ENCODE measurements at places on chromosomes 13 and 19.

DNA sequence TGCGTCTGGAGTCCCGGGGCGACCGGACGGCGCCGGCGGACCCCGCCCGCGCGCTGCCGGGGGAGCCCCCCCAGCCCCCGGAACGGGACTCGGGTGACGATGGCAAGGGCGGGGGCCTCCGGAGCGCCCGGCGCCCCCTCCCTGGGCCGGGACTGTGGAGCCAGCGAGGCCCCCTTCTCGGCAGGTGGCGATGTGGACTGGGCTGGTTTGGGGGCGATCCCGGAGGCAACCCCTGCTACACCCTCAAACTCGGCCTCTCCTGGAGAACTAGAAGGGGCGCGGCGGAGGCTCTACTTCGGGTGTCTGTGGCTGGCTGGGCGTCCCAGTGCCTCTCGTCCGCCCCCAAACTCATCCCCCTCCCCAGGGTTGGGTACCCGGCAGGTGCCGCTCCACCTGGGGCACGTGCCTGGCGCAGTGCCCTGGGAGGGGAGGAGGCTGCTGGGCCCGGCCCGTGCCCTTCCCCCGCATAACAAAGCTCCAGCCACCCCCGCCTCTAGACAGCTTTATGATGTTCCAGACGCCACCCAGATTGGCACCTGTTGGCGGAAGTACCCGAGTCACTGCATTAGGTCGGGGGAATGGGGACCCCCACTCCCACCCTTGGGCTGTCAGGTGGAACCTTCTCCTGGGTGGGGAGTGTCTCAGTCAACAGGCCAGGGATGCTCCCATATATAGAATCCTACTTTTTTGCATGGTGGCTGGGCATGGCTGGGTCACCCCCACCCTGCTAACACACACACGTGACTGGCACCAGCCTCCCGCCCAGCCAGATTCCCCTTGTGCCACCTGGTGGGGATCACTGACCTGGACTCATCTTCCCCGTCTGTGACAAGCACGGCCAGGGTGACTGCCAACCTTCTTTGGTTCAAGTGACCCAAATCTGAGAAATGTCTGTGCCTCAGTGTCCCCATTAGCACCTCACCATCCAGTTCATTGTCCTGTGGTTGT, 722 bp downstream of the PKN1 start:
- DNase-seq, result no peak

DNA sequence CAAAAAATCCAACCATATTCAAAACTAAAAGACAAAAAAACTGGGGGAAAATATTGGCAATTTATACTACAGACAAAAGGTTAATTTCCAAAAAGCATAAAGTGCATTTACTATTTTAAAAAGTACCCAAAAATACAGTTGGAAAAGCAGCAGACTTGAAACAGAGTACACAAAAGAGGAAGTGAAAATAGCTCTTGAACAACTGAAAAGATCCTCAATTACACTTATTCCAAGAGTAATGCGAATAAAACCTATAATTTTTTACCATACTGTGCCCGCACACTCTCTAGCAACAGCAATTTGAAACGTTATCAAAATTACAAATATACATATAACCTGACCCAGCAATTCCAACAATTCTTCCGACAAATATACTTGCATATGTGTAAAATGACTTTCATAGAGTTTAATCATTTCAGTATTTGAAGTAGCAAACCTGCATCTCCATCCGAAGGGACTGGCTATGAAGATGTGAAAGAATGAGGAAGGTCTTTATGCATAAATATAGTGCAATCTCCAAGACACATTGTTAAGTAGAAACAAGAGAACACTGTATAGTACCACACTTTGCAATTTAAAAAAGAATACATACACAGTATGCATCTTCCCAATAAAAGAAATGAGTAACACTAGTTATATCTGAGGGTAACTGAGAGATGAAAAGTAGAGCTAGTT, 25.4 kb downstream of the ALG5 start:
- DNase-seq, result no peak

- DNase-seq, result no peak
These were observed at the start of gene GGN for GRCh38 chr19:38387550-38388348. Gene GGN, minus strand, starts transcription at chr19:38388034. Its CDS starts 773 bp downstream, at chr19:38387261.

DNA sequence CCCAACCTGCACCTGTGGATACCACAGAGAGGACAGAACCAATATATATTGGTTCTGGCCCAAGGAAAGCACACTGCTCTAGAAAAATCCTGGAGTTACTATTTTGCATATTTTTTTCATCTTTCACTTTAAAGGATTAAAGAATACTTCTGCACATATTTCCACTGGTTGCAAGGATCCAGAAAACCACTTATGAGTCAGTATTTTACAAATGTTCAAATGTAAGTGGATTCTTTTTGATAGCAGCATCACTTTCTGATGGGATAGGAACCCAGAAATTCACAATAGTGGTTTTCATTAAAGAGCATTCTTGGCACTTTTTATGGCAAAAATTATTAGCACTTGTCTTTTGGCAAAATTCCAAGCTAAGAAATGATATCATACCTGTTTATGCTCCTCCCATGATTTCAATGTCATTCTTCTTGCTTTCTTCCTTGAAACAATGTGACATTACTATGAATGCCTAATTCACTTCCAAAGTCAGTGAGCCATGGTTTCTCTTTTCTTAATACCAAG, 38.2 kb downstream of the MZT1 start:
- no peak for DNase-seq

DNA sequence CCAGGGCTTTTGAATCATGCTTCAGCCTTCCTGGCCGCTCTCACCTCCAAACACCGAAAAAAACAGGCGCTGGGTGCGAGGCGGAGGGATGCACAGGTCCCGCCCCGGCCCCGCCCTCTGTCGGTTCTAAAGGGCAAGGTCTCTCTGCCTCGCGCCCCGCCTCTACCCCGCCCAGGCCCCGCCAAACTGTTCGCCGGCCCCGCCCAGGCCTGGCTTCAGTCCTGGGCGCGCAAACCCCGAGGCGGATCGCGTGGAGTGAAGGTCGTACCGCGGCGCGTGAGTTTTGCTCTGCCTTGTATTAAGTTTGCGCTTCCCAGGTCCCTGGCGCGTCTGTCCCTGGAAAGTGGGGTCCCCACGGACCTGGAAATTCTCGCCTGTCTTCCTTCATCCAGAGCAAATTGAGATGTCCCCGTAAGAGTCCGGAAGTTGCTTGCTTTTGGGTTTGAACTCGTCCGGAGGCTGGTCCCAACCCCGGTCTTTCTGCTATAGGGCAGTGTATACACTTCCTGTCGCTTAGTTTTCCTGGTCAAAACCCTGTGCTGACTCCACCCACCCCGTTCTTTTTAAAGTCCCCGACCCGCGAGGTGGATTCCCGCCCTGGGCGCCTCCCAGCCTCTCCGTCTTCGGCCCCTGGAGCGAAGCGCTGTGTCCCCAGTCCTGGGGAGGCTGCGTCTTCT, 8.4 kb downstream of the ZNF808 start:
- no peak for DNase-seq

DNA sequence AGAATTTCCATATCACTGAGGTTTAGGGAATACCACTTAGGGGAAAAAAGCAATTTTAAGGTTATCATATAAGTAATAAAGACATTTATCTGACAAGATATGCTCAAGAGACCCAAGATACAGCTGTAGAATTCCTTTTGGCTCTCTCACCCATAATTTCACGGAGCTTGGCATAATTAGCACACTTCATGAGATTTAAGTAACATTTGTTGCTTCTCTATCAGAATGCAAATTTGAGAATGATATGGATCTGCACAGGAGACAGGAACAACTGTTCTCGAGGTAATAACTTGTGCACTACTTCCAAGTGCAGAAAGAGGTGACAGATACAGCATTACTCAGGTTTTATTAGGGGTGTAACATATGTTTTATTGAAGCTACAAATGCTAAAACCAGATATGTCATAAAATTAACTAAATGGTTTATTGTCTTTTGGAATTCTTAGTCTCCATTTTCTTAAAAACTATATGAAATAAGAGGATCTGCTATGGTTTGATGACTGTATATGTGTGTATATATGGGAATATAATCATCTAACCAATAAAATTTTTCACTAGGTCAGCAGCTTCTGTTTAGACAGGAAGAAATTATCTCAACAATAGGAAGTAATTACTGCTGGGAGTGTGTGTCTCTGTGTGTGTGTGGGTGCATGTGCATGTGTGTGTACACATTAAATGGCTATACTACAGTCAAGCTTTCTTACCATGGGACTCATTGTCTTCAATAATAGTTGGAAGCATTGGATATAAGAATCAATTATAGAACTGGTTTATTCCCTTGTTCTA, 401.3 kb downstream of the PCDH17 start:
- no peak for DNase-seq

- DNase-seq, result no peak
These were observed 143.3 kb downstream of the KDM4B start for GRCh38 chr19:5112175-5112574.

- no peak for DNase-seq
These were observed 81.4 kb upstream of the GPC6 start for GRCh38 chr13:93145199-93145598.

DNA sequence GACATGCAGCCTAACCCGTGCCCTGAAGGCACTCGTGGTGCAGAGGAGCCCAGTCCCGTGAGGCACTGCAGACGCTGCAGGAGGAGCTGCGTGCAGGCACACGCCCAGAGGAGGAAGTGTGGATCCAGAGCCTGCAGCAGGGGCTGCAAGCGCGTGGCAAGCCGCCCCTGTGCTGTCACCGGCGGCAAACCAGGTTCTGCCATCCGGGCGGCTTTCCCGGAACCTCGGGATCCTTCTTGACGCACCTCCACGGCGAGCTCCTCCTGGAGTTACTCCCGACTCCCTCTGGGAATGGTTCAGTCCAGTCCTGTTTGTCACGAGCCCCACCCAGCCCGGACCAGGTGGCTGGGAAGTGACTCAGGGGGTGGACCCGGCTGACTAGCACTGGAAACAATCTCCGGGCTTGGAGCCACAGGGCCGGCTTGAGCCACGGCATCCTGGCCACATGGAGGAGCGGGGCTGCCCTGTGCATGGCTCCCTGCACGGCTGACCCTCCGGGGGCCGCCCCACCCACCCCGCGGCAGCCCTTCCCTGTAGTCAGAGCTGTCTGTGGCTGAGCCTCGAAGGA, 10.2 kb downstream of the DPP9 start:
- no peak for DNase-seq

DNA sequence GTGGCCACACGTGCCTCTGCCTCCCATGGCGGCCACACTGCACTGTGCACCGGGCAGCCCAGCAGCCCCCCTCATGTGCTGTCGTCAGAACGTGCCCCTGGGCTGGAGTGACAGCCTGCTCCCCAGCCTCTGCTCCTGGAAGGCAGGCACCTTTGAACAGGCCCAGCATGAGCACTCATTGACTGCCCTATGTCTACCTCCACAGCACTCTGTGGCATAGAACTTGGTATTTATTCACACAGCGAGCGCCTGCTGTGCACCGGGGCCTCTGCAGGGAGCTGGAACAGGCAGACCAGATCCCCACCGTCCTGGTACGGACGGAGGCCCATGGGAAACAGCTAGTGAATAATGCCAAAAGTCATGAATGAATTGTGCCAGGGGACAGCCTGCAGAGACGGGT, 53.7 kb downstream of the DPF1 start:
- no peak for DNase-seq

DNA sequence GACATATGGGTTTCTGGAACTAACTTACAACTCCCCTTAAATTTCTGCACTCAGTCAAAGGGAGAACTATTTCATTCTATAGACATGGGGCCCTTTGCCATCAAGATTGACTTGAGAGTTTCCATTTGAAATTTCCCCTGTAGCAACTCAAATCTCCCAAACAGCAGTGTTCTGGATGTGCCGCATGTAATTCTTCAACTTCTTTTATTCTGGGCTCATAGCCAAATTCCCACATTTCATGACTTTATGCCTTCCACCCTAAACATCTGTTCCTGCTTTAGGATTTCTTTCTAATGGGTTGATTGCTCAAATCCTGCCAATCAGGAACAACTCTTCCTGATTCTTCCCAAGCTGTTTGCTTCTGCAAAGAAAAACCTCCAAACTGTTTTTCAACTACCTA, 336.0 kb downstream of the TBC1D4 start:
- DNase-seq, result no peak

GRCh38 chr13:98112456-98112855, 30.4 kb upstream of the FARP1 start:
- DNase-seq, result no peak

GRCh38 chr19:30656520-30657100, 284.4 kb downstream of the ZNF536 start:
- DNase-seq, result no peak

DNA sequence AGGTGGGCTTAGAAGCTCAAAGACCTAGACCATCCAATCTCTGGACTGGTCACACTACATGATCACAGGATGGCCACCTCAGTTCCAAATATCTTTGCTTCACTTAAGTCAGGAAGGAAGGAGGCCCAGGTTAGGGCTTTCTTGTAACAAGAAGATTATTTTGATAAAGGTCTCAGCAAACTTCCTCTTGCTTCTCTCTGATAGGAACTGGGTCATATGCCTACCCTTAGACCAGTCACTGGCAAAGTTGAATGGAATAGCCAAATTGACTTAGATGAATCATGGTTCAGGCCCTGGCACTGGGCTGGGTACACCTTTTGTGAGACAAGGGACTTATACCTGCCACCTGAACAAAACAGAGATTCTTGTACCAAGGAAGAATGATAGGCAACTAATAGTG, 11.0 kb downstream of the FRY start:
- no peak for DNase-seq

DNA sequence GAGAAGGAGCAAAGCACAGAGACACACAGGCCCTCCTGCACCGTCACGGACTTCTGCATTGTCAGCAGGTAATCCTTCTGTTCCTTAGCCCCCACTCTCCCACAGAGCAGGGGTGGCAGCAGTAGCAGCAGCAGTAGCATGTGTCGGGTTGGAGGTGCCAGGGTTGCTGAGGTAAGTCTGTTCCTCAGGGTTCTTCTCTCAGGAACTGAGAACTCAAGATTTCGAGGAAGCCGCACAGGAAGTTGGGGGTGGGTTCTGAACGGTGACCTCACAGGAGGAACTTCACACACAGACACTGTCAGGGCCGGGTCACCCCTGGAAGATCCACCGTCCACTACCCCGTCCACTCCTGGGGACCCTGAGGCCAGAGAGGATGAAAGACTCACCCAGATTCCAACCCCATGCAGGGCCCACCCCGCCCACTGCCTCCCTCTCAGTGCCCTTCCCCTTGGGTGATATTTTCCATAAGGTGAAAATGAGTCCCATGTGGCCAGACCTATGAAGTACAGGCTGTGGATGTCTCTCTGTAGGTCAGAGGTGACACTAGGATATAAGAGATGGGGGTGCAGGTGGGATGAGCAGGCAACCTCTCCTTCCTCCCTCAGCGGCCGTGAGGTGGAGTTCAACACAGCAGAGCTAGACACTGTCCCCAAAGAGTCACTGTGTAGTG, at the start of gene SIGLEC12:
SIGLEC12 (minus strand) TSS at position 207 of the 670 bp plus-strand sequence; CDS start at position 140, 67 bp downstream.
- DNase-seq, result no peak

DNA sequence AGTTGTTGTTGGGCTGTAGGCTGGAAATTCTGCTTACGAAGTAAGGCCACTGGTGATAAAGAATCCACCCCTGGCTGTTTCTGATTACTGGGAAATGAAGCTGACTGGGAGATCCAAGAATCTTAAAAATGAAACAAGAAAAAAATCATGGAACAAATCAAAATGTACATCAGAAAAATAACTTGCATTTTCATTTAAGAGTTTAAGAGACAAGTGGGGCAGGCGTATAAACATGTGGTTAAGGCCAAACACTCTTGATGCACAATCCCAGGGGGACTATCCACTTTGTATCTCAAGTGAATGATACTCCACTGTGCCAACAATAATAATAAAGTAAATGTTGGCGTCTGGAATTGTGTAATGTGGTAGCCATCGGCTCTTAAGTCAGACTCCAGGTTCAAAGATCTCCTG, 24.6 kb downstream of the ZMYM5 start:
- no peak for DNase-seq

- DNase-seq, result no peak
These were observed 287.1 kb downstream of the ITGBL1 start for GRCh38 chr13:101739382-101740178.
